ENCODE measurements at places on chromosomes 1 and 21. TPM values are rescaled to one million over a fixed set of nuclear protein-coding genes. Genes with fewer than 3 reads are reported as not detected.

DNA sequence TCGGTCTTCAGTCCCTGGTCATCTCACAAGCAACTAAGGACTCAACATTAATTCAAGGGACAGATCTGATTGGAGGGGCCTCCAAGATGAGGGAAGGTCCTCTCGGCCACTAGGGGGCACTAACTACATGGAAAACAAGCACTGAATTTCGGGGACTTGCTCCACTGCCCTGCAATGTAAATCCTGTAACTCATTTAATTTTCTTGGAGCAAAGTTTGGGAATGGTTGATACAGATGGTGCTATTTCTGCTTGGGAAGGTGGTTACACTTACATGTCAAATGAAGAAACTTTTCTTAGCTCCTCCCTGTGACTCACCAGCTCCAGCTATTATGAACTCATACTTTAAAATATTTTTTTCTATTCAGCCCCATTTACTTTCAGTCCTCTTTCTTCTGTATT is 97.4 kb upstream of the KCNJ15 start:
- peak; percentile 67 for DNase-seq

The COL8A2 gene
- total RNA-seq: 1.2 TPM

The RNU1-2 gene
- under 0.01 TPM for total RNA-seq

DNA sequence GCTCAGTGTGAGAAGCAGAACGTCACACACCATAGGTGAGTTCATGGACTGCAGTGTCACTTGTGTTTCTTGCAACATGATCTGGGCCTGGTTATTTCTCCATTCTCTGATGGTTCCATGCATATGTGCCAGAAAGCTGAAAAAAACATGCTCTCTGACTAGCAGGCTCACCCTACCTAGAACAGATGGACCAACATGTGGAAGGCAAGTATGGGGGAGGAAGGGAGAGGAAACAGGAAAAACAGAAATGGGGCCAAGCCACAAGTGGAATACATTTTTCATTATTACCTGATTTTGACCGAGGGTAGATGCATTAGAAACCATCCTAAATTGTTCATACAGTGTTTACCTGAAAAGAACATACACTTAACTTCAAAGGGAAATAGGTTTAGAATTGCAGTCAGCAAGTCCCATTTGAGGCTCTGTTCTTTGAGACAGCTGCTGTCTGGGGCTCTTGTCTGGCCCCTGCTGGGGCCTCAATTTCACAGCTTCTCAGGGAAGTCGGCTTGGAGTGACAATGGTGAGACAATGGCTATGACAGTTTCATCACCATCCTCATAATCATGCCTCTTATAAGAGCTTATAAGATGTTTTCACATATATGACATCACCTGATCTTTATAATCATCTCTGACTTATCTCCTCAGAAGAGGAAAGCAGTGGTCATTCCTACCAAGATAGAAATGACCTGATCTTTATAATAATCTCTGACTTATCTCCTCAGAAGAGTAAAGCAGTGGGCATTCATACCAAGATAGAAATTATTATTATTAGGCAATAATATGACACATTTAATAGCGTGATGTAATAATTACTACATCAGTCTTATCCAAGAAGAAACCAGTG is 327.3 kb downstream of the SIPA1L2 start:
- no peak for DNase-seq

GRCh38 chr1:153953859-153954365 is 4.5 kb downstream of the CRTC2 start:
- DNase-seq: peak; percentile 36

GRCh38 chr1:63747445-63747844 is 26.4 kb upstream of the ROR1 start:
- DNase-seq: no peak

- no peak for DNase-seq
Observed at GRCh38 chr1:37951783-37952624, 5.2 kb upstream of the INPP5B start.

GRCh38 chr1:204341380-204341779 is 18.3 kb downstream of the PLEKHA6 start:
- no peak for DNase-seq

All from SJSA1 (cell line).